ENCODE measurements at places on chromosomes 1 and 21. TPM values are rescaled to one million over a fixed set of nuclear protein-coding genes. Genes with fewer than 3 reads are reported as not detected.

ARL8A gene
- total RNA-seq, result 79.5 TPM

HLX gene
- total RNA-seq, result 4.4 TPM

CHAF1B gene
- total RNA-seq, result 7.1 TPM

MAP3K7CL gene
- total RNA-seq, result 0.95 TPM

LCE1D gene
- total RNA-seq, result not detected

ARHGEF16 gene
- 47.7 TPM for total RNA-seq

AADACL4 gene
- not detected for total RNA-seq

CTSE gene
- total RNA-seq, result not detected

DCDC2B gene
- total RNA-seq, result not detected

TESK2 gene
- total RNA-seq, result 10.3 TPM

SLC25A33 gene
- 9.6 TPM for total RNA-seq

SIK1 gene
- 3.5 TPM for total RNA-seq

S100A7A gene
- not detected for total RNA-seq

AXDND1 gene
- total RNA-seq, result 0.69 TPM

GRCh38 chr1:22141554-22142314 is 1.2 kb downstream of the WNT4 start:
- H3K27me3 ChIP-seq, result peaks cover 32% of the 10 kb centered on the region
- no peaks in the 10 kb centered on the region for H3K36me3 ChIP-seq
- H3K4me3 ChIP-seq, result peak overlapping the region; percentile 68
- H3K4me1 ChIP-seq, result peaks cover 11% of the 10 kb centered on the region
- H3K27ac ChIP-seq, result no peak overlapping the region

- H3K4me3 ChIP-seq, result peak overlapping the region; percentile 100
- peak overlapping the region; percentile 58 for H3K27ac ChIP-seq
- no peaks in the 10 kb centered on the region for H3K27me3 ChIP-seq
- peaks cover 15% of the 10 kb centered on the region for H3K36me3 ChIP-seq
- H3K4me1 ChIP-seq, result peaks cover 2% of the 10 kb centered on the region
- DNase-seq, result no peak
Measured at GRCh38 chr1:58699011-58699762, 675 bp downstream of the MYSM1 start.

DNA sequence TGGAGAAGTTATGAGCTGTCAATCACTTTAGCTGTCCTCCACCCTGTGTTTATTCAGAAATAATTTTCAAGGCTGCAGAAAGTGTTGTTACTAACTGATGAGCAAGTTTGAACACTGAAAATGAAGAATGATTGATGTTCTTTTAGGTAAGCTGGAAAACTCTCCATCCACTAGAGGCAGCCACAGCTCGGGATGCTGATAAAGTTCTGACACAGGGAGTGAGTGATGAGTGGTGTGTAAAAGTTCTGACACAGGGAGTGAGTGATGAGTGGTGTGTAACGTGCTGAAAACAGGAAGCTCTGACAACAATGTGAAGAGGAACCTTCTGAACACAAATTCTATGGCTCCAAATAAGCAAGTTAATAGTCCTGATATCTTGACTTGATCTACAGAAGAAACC is 197.5 kb upstream of the PTBP2 start:
- H3K27ac ChIP-seq, result no peak overlapping the region
- no peak for DNase-seq
- H3K4me3 ChIP-seq, result no peak overlapping the region
- H3K27me3 ChIP-seq, result no peaks in the 10 kb centered on the region
- H3K36me3 ChIP-seq, result no peaks in the 10 kb centered on the region

GRCh38 chr21:22352088-22352487 is 1353.9 kb downstream of the NCAM2 start:
- H3K4me3 ChIP-seq, result no peak overlapping the region
- H3K4me1 ChIP-seq, result no peaks in the 10 kb centered on the region
- no peaks in the 10 kb centered on the region for H3K27me3 ChIP-seq

GRCh38 chr1:27517907-27518718 is 28.1 kb upstream of the WASF2 start:
- no peak overlapping the region for H3K27ac ChIP-seq
- H3K27me3 ChIP-seq, result no peaks in the 10 kb centered on the region
- peak; percentile 79 for DNase-seq
- no peaks in the 10 kb centered on the region for H3K36me3 ChIP-seq
- H3K4me3 ChIP-seq, result no peak overlapping the region
- H3K4me1 ChIP-seq, result peaks cover 4% of the 10 kb centered on the region

GRCh38 chr1:244971552-244972216 is 107.3 kb upstream of the HNRNPU start:
- H3K27me3 ChIP-seq, result no peaks in the 10 kb centered on the region
- no peaks in the 10 kb centered on the region for H3K36me3 ChIP-seq
- H3K4me1 ChIP-seq, result peaks cover 2% of the 10 kb centered on the region
- H3K4me3 ChIP-seq, result peak overlapping the region; percentile 96
- H3K27ac ChIP-seq, result peak overlapping the region; percentile 100

DNA sequence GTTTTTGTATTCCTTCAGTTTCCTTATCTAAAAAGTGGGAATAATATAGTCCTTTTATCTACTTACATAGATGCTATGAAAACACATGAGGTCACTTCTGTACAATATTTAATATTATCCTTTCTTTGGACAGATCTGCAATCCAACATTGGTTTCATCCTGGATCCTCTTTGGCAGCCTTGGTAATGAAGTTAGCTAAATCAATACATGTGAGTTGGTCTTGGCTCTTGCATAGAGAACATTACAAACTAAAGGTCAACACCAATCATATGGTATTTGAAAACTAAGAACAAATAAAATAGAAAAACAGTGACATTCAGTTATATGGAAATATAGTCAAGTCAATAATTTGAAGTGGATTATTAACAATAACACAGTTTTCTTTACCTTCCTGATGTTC is 3.2 kb upstream of the EDEM3 start:
- no peak overlapping the region for H3K4me3 ChIP-seq
- no peaks in the 10 kb centered on the region for H3K36me3 ChIP-seq

GRCh38 chr1:42891465-42892138 is 45.2 kb downstream of the ZNF691 start:
- DNase-seq, result no peak
- no peaks in the 10 kb centered on the region for H3K36me3 ChIP-seq
- no peak overlapping the region for H3K4me3 ChIP-seq
- H3K4me1 ChIP-seq, result no peaks in the 10 kb centered on the region

- DNase-seq, result no peak
- H3K27ac ChIP-seq, result no peak overlapping the region
- H3K36me3 ChIP-seq, result no peaks in the 10 kb centered on the region
Measured at GRCh38 chr1:121538943-121539575, 354.3 kb downstream of the SRGAP2C start.

DNA sequence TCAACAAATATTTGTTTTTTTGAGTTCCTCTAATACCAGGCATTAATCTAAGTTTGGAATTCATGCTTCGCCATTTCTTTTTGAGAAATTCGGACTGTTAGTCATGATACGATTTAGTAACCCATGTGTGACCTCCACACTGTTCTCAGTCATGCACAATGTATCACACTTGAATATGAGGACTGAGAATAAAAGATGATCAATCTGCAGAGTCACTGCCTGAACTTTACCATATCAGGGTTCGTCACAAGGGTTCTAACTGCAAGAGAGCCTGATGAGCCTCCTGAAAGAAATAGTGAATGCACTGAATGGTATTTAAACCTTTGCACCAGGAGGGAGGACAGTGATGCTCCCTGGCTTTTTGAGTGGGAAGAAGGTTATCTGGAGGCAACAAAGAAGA is 10.9 kb upstream of the FASLG start:
- no peaks in the 10 kb centered on the region for H3K4me1 ChIP-seq
- H3K27ac ChIP-seq, result no peak overlapping the region
- no peak for DNase-seq
- H3K36me3 ChIP-seq, result no peaks in the 10 kb centered on the region
- no peak overlapping the region for H3K4me3 ChIP-seq
- H3K27me3 ChIP-seq, result no peaks in the 10 kb centered on the region

DNA sequence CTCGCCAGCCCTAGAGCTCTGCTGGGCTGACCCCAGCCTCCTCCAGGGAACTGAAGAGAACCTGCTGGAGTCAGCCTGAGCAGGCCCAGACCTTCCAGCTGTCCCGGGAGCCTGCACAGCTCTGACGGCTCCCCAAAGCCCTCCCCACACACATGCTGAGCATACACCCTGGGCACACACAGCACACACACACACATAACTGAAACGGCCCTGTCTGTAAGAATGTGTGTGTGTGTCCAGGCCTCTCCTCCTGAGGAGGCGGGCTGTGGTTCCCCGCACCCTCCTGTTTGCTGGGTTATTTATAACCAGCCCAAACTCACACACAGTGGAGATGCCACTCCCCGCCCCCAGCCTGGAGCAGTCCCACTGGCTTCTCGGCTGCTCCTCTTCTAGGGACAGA is 20.2 kb downstream of the SDC3 start:
- no peaks in the 10 kb centered on the region for H3K27me3 ChIP-seq
- no peak overlapping the region for H3K4me3 ChIP-seq
- H3K27ac ChIP-seq, result peak overlapping the region; percentile 75
- H3K4me1 ChIP-seq, result peaks cover 4% of the 10 kb centered on the region
- no peak for DNase-seq
- H3K36me3 ChIP-seq, result no peaks in the 10 kb centered on the region

- no peak overlapping the region for H3K27ac ChIP-seq
- H3K27me3 ChIP-seq, result no peaks in the 10 kb centered on the region
- H3K4me1 ChIP-seq, result no peaks in the 10 kb centered on the region
Measured at GRCh38 chr1:20974951-20975350, 187.8 kb upstream of the HP1BP3 start.

GRCh38 chr1:23701310-23701709 is 9.7 kb downstream of the RPL11 start:
- peaks cover 81% of the 10 kb centered on the region for H3K36me3 ChIP-seq
- H3K27me3 ChIP-seq, result no peaks in the 10 kb centered on the region
- H3K4me1 ChIP-seq, result no peaks in the 10 kb centered on the region
- DNase-seq, result no peak
- no peak overlapping the region for H3K4me3 ChIP-seq
- no peak overlapping the region for H3K27ac ChIP-seq

- no peak for DNase-seq
- H3K36me3 ChIP-seq, result peaks cover 15% of the 10 kb centered on the region
- H3K27me3 ChIP-seq, result no peaks in the 10 kb centered on the region
- peak overlapping the region; percentile 47 for H3K27ac ChIP-seq
- H3K4me3 ChIP-seq, result no peak overlapping the region
Measured at GRCh38 chr21:45431781-45432572, 27.0 kb downstream of the COL18A1 start.

- peaks cover 2% of the 10 kb centered on the region for H3K4me1 ChIP-seq
- H3K36me3 ChIP-seq, result no peaks in the 10 kb centered on the region
- no peak for DNase-seq
- no peak overlapping the region for H3K4me3 ChIP-seq
Measured at GRCh38 chr1:59549066-59549837, 252.4 kb downstream of the FGGY start.

- no peak for DNase-seq
- H3K27ac ChIP-seq, result no peak overlapping the region
- peaks cover 48% of the 10 kb centered on the region for H3K27me3 ChIP-seq
- H3K4me3 ChIP-seq, result no peak overlapping the region
- no peaks in the 10 kb centered on the region for H3K4me1 ChIP-seq
Measured at GRCh38 chr1:72281144-72281543, 1.2 kb downstream of the NEGR1 start.

GRCh38 chr1:11045428-11046269 is 1.4 kb downstream of the MASP2 start:
- no peaks in the 10 kb centered on the region for H3K36me3 ChIP-seq
- peak; percentile 89 for DNase-seq
- H3K4me1 ChIP-seq, result no peaks in the 10 kb centered on the region
- no peaks in the 10 kb centered on the region for H3K27me3 ChIP-seq
- no peak overlapping the region for H3K4me3 ChIP-seq
- no peak overlapping the region for H3K27ac ChIP-seq

GRCh38 chr1:59674595-59674994 is 140.2 kb upstream of the HOOK1 start:
- H3K27ac ChIP-seq, result no peak overlapping the region
- no peaks in the 10 kb centered on the region for H3K27me3 ChIP-seq
- H3K4me1 ChIP-seq, result peaks cover 12% of the 10 kb centered on the region
- no peak overlapping the region for H3K4me3 ChIP-seq

DNA sequence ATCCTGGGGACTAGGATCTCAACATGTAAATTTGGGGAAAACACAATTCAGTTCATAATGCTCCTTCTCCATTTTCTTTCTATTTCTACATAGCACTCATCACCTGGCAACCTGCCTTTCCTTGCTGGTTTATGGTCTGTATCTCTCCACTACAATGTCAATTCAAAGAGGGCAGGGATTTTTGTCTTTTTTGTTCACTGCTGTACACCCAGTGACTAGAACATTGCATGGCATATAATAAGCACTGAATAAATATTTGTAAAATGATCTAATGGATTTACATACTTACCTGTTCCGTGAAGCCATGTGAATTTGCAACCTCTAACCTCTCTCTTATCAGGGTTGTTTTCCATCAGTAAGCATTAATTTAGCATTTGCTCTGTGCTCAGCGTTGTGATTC is 27.4 kb upstream of the TBX15 start:
- no peaks in the 10 kb centered on the region for H3K27me3 ChIP-seq
- H3K36me3 ChIP-seq, result no peaks in the 10 kb centered on the region
- DNase-seq, result no peak
- H3K4me3 ChIP-seq, result no peak overlapping the region
- H3K27ac ChIP-seq, result no peak overlapping the region

DNA sequence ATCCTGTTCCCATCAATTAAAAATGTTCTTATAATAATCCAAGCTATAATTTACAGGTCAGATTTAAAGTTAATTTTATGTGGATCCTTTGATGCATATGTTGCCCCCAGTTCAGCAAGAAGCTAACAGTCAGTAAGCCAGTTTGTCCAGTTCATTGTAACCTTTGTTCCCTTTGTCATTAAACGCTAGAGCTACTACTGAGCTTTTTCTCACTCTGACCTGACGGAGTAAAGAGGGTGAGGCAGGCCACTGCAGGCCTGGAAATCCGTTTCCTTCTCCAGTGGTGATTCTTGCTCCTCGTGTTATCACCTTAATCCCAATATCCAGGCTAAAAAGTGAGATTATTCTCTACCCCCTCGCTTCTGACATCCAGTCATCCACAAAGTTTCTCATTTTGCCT is 10.2 kb downstream of the YBX1 start:
- H3K4me1 ChIP-seq, result peaks cover 18% of the 10 kb centered on the region
- H3K36me3 ChIP-seq, result peaks cover 75% of the 10 kb centered on the region
- peak overlapping the region; percentile 33 for H3K4me3 ChIP-seq

- H3K27ac ChIP-seq, result no peak overlapping the region
- H3K27me3 ChIP-seq, result no peaks in the 10 kb centered on the region
- peaks cover 15% of the 10 kb centered on the region for H3K4me1 ChIP-seq
- no peak overlapping the region for H3K4me3 ChIP-seq
Measured at GRCh38 chr1:109780982-109781381, 17.3 kb upstream of the EPS8L3 start.

- no peaks in the 10 kb centered on the region for H3K27me3 ChIP-seq
- no peak overlapping the region for H3K27ac ChIP-seq
- peaks cover 86% of the 10 kb centered on the region for H3K36me3 ChIP-seq
- H3K4me1 ChIP-seq, result peaks cover 51% of the 10 kb centered on the region
- DNase-seq, result peak; percentile 48
- no peak overlapping the region for H3K4me3 ChIP-seq
Measured at GRCh38 chr1:208059409-208060001, 148.6 kb upstream of the CD34 start.

- H3K27ac ChIP-seq, result no peak overlapping the region
- DNase-seq, result no peak
- H3K4me3 ChIP-seq, result no peak overlapping the region
- H3K4me1 ChIP-seq, result no peaks in the 10 kb centered on the region
- no peaks in the 10 kb centered on the region for H3K27me3 ChIP-seq
Measured at GRCh38 chr1:12142891-12143630, 23.7 kb upstream of the TNFRSF1B start.
